ENCODE measurements at places on chromosomes 3 and 15.

GRCh38 chr15:41689834-41690233, 29.6 kb downstream of the MGA start:
- DNase-seq, result no peak

- no peak for DNase-seq
Observed at GRCh38 chr3:142115867-142116668, 33.3 kb downstream of the TFDP2 start.

GRCh38 chr15:52227456-52227855, 36.3 kb upstream of the GNB5 start:
- peak; percentile 82 for DNase-seq

DNA sequence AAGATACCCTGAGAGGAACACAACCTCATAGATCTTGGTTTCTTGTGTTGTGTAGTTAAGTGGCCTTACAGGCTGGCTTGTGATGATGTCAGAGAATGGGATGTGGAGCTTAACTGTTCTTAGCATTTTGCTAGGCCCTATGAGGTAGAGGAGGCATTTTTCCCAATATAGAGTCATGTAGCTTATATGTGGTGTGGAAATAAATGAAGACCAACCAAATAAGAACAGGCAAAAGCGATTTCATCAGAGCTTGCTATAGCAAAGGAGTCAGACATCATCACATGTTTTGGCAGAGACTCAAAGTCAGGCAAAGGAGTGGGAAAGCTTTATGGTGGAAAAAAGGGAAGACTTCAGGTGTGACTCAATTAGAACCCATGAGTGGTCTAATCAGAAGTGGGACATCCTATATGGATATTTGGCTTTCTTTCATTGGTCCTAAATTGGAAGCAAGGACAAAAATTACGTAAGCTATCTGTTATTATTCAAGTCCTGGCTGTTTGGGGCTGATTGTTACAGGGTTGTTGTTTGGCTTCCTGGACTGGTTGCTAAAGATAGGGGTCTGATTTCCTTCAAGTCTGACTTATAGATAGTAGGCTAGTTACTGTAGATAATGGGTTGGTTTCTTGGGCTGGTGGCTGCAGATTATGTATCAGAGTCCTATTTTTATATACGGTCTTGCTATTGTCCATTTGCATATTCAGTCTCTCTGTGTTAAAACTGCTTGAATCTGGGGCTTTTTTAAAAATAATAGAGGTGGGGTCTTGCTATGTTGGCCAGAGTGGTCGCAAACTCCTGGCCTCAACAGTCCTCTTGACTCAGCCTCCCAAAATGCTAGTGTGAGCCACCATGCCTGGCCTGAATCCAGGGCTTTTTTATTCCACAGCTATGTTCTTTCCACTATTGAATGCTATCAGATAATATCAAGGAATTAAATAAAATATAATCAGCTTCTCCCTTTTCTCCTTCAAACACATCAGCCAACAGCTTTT, 30.3 kb upstream of the SETD2 start:
- no peak for DNase-seq

DNA sequence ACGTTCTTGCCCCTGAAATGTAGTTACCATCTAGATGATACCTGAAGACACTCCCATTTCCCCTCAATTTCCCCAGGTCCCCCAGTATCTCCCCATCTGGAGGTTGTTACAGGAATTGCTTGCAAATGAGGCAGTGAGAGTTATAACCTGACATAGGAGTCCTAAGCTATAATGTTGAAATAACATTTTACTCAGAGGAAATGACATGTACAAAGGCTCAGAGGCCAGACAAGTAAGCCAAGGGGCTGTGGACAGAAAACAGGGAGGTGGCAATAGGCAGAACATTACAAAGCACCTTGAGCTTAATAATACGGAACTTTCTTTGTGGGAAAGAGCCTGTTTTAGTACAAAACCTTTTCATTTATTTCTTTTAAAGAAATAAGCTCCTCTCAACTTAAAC, 171.9 kb downstream of the FRMD5 start:
- no peak for DNase-seq

- DNase-seq, result peak; percentile 70
Observed at GRCh38 chr3:187628169-187628568, 42.0 kb downstream of the SST start.

- DNase-seq, result no peak
Observed at GRCh38 chr3:9779075-9779593, 9.4 kb upstream of the CAMK1 start.

DNA sequence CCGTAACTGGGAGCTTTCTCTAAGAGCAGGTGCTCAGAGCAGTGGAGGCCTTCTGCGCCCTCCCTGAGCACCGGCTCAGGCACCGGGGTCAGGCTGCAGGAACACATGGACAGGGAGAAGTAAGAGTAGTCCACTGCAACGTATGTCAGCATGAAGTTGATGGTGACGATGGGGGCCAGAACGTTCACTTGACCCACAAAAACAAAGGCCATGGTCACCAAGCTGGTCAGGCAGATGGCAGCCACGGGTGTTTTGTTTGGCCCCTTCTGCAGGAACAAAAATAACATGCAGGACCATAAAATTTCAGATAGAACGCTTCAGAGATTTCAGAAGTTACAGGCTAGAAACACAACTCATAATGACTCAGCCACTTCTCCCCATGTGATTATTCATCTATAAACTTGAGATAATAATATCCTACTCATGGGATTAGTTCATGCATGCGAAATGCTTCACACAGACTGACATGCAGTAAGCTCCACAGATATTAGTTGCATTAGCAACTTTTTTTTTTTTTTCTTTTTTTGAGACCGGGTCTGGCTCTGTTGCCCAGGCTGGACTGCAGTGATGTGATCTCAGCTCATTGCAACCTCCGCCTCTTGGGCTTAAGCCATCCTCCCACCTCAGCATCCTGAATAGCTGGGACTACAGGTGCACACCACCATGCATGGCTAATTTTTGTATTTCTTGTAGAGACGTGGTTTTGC, 52.2 kb upstream of the HEG1 start:
- DNase-seq, result no peak

DNA sequence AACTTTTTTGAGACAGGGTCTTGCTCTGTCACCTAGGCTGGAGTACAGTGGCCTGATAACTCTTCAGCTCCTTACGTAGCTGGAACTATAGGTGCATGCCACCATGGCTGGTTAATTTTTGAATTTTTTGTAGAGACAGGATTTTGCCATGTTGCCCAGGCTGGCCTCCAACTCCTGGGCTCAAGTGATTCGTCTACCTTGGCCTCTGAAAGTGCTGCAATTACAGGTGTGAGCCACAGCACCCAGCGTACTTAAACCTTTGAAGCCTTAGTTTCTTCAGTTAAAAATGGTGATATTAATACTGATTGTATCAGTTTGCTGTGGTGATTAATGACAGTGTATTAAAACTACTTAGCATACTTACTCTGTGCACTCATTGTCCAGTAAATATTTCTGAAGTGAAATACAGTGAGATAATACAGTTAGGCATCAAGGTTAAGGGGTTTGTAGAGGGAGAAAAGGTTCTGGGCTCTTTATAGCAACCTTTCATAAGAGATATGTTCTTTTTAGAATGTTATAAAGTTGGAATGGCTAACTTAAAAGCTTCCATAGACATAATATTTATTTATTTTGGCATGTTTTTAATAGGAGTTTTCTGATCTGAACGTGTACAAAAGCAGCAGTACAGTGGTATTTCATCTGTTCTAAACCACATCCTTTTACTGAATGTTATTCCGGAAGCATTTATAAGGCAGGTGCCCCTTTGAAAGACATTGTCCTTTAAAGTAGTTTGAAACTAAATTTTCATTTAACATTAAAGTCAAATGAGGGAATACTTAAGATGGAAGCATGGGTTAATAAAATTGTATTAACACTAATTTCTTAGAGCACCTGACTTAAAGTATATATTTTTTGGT, 23.6 kb downstream of the NCK1 start:
- no peak for DNase-seq

GRCh38 chr3:129973853-129974563, 512 bp upstream of the TRH start:
- no peak for DNase-seq

DNA sequence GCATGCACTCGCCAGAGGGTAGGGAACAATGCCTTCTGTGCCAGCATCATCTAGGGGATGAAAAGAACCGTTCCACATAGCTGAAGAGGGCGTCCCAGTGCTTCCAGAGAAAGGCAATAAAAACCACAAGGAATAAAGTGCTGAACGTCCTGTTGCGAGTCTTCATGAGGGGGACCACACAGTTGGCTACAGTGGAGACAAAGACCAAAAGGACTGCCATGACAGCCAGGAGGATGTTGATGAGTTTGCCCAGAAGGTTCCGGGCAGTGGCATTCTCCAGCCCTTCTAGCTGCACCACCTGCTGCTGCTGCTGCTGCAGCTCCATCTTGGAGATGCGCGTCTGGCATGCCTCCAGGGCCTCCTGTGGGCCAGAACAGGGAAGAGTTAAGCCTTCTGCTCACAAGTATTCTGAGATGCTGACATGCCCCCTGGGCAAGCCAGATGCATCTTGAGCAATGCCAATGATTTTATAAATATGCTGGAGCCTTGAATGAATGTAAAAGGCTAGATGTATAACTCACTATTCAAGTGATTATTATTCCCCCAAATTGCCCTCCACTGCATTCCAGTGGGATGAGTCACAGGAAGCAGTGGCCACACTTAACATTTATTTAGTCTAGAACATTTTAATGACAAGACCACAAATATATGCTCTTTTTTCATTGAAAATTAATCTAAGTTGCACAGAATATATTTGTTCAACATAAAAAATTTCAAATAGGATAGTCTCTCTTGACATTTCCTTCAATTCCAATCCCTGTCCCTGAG, 45.1 kb upstream of the PLXND1 start:
- DNase-seq, result peak; percentile 39

DNA sequence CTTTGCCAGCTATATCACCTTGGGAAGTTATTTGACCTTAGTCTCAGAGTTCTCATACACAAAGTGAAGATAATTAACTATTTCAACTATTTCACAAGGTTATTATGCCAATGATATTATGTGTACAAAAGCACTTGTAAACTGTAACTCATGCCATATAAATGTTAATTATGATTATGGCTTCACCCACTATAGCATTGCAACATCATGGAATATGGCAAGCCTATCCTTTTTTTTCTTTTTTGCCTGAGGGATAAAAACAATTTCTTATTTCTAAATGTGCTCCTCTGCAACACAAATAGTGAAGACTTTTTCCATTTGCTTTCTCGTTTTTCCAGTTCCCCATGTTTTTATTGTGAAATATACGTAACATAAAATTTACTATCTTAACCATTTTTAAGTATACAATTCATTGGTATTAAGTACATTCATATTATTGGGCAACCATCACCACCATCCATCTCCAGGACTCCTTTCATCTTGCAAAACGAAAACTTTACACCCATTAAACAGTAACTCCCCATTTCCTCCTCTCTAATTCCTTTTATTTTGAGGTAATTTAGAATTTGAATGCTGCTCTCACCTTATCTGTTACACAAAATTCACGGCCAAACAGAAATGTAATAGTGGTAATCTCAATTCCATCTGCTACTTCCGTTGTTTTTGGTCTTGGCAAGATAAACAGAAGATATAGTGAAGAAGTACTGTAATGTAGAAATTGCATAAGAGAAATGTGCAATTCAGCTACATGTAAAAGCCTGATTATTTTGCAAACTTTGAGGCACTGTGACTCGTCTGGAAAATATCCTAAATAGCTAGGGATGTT, 46.3 kb downstream of the NANOGP8 start:
- DNase-seq, result no peak

DNA sequence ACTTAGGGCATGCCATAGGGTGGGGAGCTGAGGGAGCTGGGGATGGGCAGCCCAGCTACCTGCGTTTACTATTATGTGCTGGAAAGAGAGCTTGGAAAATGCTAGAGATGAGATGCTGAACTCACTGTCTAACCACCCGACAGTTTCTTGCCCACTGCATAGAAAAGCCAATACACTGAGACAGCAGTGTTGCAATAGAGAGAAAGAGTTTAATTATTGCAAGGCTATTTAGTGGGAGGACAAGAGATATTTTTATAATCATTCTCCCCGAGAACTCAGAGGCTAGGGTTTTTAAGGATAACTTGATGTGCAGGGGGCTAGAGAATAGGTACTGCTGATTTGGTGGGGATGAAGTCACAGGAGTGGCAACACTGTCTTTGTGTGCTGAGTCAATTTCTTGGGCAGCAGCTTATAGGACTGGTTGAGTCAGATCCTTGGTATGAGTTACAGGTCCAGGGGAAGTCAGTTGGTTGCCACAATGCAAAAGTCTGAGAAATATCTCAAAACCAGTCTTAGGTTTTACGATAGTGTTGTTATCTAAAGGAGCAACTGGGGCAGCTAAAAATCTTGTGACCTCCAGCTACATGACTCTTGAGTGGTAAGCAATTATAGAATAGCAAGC, 205.9 kb downstream of the GABRG3 start:
- no peak for DNase-seq

GRCh38 chr3:13537909-13538296, 11.0 kb upstream of the FBLN2 start:
- DNase-seq, result no peak

DNA sequence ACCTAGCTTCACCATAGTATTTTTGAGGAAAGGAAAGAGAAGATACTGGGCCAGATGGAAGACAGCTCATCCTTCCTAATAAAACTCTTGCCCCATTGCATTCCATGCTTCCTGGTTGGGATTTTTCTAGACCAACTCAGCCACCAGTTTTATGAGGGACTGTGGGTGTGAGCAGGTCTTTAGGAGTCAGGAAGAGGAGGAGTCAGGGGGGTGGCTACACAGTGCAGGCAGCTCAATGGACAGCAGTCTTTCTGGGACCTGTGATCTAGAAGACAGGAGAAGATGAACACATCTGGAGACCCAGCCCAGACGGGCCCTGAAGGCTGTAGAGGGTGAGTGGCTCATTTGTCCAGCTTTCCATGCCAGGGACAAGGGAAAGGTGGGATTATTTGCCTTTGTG, at the start of gene NOX5:
NOX5 (plus strand) TSS at position 242 of the 400 bp plus-strand sequence; CDS start at position 283, 41 bp downstream.
- no peak for DNase-seq

DNA sequence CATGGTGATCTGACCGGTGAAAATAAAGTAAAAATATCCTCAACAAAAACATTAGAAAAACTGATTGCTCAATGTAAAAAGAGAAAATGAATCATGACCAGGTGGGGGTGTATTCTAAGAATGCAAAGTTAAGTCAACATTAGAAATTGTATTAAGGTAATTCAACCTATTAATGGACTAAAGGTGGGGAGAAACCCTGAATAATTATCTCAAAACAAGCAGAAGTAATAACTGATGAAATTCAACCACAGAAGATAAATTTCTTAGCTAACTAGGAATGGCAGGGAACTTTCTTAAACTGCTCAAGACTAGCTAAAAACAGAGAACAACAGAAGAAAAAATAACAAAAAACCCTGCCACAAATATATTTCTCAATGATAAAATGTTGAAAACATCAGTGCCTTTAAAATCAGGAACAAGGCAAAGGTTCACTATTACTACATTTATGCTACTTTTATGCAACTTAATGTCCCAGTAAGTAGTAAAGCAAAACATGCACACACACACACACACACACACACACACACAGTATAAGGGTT, 204.4 kb upstream of the THBS1 start:
- DNase-seq, result no peak

- DNase-seq, result no peak
Observed at GRCh38 chr15:77296773-77297337, 123.0 kb downstream of the PEAK1 start.

DNA sequence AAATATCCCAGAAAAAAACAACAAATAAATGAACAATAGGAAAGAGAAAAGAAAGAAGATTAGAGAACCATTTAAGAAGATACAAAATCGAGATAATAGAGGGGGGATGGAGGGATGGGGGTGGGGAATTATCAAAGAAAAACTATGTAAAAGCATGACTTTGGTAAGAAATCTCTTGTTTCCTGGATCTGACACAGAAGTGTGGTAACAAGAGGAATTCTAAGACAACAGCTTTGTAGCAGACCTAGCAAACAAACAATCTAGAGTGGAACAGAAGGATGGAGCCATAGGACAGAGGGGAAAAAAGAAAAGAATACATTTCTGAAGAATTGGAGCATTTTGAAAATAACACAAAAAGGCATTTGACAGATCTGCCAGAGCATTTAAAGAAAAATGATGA, 49.3 kb upstream of the HEG1 start:
- DNase-seq, result no peak
